EH (cell line): ENCODE measurements at places on chromosomes 6 and 20.

DNA sequence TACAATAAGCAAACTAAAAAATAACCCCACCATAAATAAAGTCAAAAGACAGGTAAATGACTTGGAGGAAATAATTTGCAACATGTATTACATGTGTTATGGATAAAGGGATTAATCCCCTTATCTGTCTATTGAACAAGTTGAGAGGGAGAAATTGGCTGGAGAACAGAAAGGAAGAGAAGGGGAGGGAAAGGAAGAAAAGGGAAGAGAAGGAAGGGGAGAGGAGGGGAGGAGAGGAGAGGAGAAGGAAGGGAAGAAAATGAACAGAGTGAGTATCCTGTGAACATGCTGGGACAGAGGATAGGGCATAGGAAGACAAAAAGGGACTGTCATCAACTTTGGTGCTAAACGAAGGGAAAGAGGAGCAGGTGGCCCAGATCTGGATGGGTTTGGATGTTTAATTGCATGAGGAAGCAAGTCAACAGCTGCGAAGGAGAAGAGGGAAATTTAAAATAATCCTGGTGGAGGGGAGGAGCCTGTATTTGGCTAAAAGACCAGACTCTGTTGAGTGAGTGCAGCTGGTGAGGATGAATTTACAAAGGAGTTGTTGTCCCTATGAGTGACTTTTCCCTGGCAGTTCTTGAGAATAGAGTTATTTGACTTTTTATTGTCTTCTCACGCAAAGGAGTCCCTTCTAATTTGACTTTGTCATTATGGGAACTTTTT, 14.2 kb upstream of the SHLD1 start:
- no peak for DNase-seq

- DNase-seq = peak; percentile 18
Observed at GRCh38 chr20:50425076-50425475, 85.1 kb upstream of the PTPN1 start.

GRCh38 chr20:39290575-39290974, 328.4 kb downstream of the DHX35 start:
- DNase-seq = no peak

DNA sequence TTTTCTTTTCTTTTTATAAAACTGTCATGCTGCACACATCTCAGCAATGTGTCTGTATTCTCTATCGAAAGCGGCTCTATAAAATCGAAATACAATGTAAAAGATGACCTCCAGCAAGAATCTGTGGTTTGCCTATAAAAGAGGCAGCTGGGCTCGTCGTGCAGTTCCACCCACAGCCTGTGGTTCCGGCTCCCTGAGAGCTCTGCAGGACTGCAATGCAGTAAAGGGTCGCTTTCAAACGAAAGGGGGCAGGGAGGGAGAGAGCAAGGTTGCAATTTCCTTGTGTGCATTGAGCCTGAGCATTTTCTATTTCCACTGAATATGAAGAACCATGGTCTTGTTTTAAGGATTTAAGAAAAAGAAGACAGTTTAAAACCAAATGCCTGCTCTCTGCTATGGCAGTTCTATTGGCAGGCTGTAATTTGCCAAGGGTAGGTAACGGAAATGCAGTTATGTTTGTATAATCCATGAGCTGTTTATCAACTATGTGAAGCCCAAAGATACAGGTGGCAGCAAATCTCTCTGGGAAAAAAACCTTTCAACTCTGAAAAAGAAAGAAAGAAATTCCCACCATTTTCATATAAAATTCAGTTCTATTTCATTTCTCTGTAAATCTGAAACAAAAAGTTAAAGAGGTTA, 236.5 kb downstream of the HACE1 start:
- DNase-seq = peak; percentile 61

DNA sequence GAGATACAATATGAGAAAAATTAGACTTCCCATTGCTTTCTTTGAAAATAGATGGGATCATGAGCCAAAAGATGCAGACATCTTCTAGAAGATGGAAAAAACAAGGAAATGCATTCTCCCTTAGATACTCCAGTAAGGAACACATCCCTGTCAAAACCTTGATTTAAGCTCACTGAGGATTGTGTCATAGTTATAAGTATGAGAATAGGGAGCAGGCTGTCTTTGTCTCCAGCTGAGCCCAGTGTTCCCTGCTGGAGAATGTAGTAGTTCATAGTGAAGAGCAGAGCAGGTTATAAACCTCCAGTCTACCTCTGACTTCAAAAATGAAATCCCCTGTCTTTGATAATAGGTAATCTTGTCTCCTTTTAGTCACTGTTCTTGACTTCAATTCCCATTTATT, 589.9 kb downstream of the PHF3 start:
- DNase-seq = no peak

DNA sequence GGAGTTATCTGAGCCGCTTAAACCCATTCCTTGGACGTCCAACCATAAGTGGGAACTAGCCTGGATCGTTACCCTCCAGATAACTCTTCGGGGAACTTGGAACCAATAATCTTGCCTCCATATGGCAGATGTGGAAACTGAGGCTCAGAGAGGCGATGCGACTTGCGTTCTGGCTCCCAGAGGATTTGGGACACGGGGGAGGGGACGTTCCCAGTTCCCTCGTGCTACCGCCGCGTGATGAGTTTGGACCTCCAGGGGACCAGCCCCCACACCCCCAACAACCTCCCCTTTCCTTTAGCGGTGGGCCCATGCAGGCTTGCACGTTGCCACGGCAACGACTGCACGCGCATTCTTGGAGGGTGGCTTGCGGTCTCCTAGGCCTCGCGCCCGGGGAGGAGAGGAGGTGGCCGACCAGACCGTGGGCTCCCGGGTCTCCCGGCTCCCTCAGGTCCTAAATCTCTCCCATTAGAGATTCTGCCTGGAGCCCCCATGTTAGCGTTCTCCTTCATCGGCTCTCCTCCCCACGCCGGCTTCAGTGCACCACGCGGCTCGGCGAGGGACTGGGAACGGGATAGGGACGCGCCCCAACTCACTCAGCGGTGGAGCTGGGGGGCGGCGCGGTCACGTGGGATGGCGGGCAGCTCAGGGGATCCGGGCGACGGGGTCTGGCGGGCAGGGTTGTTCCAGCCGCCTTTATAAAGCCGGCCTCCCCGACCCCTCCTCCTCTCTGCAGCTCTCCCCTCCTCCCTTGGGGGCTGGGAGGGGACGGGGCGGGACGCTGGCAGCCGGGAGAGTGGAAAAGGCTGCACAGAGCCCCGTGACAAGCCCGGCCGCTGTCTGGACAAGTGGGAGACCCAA, at the start of gene PLTP:
PLTP (minus strand) TSS at position 670 of the 858 bp plus-strand sequence. CDS start 703 bp downstream, outside the sequence.
- peak; percentile 71 for DNase-seq

GRCh38 chr6:47061309-47062300, 19.5 kb upstream of the ADGRF1 start:
- peak; percentile 62 for DNase-seq

DNA sequence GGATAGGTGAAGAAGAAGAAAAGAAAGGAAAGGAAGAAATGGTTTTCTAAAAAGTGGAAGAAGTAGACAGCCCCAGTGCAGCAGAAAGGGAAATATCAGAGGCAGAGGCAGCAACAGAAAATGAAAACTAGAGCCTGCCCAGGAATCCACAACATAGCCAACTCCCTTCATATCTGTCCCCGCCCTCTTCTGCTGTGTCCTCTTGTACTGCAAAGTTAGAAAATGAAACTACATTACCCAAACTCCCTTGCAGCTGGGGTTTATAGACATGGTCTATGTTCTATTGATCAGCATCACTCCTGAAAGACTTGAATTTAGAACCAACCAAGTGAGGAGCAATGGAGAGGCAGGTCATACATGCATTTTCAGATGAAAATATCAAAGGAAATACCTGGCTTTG, 200.5 kb upstream of the PHACTR1 start:
- peak; percentile 32 for DNase-seq

GRCh38 chr20:32960222-32960518, 44.1 kb downstream of the SUN5 start:
- no peak for DNase-seq

DNA sequence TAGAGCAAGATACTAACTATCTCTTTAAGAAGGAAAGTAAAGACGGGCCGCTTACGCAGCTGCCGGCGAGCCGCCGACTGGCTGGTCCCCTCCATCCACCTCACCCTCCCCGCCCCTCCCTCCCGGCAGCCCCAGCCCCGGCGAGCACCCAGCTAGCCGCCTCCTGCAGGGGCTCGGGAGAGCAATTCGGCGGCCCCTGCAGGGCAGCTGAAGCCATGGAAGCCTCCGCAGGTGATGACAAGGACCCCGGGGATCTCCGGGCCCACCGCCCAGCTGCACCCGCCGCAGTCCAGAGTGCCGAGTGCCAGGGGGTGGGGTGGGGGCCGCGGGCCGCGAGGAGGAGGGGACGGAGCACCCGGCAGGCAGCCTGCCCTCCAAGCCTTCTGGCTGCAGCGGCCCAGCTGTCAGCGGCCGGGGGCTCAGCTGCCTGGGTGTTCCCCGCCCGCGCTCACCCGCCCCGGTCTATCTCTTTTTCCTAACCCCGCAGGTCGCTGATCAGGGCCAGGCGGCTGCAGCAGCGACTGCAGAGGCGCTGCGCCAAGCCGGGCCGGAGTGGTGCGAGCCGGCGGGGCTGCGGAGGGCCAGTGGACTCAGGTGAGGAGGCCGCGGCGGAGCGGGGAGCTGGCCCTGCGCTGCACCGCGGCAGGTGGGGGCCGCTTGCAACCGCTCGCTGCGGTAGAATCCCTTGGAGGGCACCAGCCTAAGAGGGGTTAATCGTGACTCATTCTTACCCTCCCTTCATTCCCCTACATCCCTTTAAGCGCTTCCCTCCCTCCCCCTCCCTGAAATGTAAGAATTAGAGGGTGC, at the start of gene SNPH:
SNPH (plus strand) TSS at position 128 of the 807 bp plus-strand sequence. CDS start 29,946 bp downstream, outside the sequence.
- peak; percentile 82 for DNase-seq

DNA sequence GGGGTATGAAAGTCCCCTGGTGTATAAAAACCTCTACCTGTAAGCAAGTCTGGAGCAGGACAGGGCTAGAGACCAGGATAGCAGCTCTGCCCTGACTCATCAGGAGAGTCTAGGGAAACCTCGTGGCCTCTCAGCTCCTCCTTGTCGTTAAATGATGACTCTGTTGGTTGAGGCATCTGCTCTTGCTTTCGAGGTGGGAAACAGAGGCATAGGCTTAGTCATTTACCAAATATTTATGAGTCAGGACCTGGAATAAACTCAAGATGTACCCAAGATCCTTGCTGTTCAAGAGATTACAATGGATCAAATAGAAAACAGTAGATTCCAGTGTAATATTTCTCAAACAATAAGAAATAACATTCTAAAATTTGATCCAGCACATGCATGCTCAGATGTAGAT, 5.5 kb downstream of the MANBAL start:
- peak; percentile 99 for DNase-seq

GRCh38 chr6:13604546-13605416, 10.4 kb upstream of the NOL7 start:
- DNase-seq = no peak

DNA sequence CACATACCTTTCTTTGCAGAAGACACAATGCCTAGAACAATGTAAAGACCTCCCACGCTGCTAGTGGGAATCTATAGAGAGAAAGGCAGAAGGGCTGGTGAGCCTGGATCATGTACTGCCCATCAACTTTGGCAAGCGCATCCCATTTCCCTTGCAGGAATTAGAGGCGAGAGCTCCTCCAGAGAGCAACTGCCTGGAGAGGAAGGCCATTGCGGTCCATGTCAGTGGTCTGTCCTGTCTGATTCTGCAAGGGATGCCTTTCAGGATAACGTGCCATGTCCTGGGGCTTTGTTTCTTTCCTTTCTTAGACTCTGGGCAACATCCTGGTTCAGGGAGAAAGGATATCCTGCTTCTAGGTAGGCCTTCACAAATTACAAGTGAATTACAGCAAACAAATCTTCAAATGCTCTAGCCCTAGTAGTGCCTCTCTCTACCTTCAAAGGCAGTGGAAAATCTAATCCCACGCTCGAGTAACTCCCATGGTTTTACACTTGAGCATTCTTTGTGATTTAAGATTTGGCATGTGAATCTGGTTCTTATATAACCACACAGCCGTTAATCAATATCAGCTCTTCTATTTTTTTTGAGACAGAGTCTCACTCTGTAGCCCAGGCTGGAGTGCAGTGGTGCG, 38.5 kb downstream of the GCNT2 start:
- DNase-seq = no peak

DNA sequence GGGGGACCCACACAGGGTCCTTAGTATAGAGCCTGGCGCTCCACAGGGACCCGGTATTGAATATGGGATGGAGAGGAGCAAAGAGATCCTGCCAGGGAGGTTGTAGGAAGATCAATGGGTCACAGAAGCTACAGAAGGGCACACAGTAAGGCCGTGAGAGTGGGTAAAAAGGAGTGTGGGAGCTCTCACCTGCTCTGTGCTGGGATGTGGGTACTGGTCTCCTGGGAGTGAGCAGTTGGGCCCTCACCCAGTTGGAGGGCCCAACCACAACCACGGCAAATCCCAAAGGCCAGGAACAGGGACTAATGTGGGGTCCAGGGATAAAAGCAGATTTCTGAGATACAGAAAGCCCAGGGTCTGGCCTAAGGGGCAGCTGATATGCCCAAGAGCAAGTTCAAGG, 73.4 kb upstream of the RNF24 start:
- no peak for DNase-seq

GRCh38 chr20:48054051-48054450, 268.8 kb upstream of the SULF2 start:
- no peak for DNase-seq

DNA sequence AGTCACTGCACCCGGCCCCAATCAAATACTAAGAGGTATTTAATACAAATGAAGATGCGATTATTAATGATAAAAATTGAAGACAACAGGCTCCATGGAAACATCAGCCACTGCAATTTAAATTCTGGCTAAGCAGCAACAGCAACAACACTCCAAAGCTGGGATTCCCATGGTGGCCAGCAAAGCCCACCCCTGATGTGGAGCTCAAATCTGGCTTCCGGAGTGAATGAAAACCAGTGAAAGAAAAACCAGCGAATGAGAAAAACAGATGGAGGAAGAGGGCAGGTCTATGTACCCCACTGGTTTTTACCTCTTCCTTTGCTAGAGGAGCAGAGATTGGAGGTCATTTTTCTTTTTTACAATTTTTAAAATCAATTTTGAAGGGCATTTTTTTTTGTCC, 135.9 kb upstream of the PDE10A start:
- no peak for DNase-seq

- no peak for DNase-seq
Observed at GRCh38 chr6:155397172-155397705, 58.4 kb downstream of the NOX3 start.

DNA sequence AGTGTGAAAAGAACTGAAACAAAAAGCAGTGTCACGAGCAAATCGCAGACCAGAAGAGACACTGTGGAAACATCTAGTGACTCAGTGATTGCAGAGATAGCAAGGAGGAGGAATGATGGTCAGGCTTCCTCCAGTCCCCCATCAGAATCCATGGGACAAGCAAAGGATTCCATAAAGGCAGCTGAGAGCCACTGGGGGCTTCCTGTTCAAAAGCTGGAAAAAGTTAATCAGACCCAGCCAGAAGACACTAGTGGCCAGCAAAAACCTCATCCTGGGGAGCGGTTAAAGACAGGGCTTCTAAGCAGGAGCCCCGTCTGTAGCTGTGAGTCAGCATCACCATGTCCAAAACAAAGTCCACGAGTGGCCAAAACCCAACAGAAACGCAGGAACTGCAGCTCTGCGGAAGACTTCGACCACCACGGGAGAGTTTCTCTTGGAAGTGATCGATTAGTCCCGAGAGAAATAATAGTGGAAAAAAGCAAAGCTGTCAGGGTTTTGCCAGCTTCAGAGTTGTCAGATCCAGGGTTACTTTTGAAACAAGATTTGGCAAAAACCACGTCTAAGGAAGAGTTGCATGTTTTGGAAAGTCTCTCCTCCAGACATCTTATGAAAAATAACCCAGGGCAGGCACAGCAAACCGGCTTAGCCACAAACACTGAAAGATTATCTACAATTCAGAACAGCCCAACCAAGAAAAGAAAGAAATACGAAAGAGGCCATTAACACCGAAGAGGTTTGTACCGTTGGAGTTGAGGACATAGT, 51.0 kb downstream of the JAG1 start:
- peak; percentile 97 for DNase-seq
